ENCODE measurements at places on chromosomes 3 and 15.
A peak's percentile ranks its signal among the peaks of the same experiment; 100 is the strongest.

GRCh38 chr3:71846185-71846584, 61.2 kb upstream of the PROK2 start:
- DNase-seq, result no peak

DNA sequence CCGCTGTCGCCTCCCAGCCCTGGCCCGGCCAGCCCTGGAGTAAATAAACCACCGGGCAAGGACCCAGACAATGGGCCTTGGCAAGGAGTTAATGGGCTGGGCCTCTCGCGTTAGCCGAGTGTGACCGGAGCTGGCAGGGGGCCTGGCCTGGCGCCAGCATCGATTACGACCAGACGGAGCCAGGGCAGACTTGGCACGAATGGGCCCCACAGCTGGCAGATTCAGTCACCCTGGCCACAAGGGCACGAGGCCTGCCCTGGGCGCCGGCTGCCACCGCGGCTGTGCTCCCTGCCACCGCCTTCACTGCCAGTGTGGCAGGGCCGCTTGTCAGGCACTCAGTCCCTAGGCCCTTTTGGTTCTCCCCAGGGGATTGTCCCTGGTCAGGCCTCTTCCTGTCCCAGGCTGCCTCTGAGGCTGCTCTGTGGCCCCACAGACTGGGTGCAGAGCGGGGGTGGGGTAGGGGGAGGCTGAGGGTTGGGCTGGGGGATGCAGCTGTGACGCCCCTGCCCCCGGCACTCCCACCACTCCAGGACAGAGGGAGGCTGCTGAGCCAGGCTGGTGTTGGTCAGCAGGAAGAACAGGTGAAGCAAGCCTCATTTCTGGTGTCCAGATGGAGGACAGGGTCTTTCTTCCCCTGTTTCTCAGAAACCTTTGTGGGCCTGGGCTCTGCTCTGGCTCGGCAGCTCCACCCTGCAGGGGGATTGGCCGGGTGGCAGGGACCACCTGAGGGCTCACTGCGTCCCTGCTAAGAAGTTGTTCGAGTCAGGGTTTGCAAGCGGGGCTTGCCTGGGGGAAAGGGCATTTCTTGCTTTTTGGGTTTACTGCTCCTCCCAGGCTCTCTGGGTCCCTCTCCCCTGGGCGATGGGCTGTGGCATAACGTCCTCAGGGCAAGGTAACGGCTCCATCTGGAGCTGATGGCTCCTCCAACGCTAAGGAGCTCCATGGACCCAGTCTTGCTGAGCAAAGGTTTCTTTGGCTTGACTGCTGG, 30.5 kb upstream of the SRP14 start:
- DNase-seq, result peak; percentile 73

DNA sequence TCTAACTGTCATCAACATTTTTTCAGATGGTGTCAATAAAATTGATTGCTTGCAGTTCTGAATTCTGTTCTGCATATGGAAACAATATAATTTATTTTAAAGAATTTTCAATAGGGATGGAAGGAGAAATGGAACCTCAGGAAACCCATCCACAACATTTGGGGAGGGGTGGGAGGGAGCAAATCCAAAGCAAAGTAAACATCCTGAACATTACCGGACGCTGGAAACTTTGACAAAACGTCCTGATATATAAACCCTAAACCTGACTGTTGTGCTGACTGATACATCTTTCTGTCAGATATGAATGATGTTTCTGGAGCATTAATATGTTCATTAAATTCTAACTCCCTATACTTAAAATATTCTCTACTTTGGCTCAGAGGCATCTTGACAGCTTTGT, 479.0 kb downstream of the FOXP1 start:
- DNase-seq, result no peak

DNA sequence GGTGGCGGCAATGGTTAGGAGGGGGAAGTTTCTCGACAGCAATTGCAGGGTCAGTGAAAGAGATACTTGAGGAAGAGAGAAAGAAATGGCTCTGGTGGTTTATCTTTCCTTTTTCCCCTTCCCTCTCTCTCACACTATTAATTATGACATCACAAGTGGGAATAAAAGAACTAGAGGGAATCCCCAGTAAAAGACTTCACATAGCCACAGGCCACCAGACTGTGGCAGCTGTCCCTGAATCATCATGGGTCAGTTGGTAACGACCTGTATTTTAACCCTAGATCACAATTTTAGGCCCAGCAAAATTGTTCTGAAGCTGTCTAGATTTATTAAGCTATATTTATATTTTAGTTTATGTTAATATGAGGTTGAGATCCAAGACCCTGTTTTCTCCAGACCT, 40.3 kb downstream of the MBNL1 start:
- no peak for DNase-seq

DNA sequence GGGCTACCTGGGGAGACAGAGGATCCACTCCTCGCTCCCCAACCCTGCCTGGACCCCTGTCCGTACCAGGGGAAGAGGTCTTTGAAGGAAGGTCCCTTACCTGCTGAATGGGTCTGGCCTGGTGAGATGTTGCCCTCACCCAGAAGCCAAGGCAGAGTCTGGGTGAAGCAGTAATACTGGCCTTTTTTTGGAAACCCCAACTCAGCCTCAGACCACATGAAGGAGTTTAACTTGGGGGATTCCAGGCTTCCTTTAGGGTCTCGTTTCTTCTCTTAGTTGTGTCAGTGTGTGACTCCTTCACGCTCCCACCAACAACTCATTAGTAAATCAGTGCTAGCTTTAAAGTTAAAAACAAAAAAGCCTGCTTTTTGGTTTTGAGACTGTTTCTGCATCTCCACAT, 45.6 kb downstream of the RTP1 start:
- DNase-seq, result no peak

DNA sequence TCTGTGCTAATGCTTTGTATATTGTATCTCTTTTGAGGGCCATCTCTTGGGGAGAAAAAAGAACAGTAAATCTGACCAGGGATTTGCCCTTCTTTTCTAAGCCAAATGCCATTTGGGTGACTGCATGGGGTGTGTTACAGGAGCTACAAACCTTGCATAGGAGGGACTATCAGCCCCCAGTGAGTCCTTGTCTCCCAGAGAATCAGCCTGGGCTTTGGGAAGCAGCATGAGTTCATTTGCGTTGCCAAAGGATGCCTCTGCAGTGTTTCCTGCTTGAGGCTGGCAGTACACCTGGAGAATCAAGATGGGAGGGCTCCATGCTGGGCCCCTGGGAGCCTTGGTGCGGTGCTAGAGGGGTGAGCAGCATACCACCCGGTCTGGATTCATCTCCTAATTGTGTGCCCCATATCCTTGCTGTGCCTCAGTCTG, 49.6 kb upstream of the POLG start:
- no peak for DNase-seq

DNA sequence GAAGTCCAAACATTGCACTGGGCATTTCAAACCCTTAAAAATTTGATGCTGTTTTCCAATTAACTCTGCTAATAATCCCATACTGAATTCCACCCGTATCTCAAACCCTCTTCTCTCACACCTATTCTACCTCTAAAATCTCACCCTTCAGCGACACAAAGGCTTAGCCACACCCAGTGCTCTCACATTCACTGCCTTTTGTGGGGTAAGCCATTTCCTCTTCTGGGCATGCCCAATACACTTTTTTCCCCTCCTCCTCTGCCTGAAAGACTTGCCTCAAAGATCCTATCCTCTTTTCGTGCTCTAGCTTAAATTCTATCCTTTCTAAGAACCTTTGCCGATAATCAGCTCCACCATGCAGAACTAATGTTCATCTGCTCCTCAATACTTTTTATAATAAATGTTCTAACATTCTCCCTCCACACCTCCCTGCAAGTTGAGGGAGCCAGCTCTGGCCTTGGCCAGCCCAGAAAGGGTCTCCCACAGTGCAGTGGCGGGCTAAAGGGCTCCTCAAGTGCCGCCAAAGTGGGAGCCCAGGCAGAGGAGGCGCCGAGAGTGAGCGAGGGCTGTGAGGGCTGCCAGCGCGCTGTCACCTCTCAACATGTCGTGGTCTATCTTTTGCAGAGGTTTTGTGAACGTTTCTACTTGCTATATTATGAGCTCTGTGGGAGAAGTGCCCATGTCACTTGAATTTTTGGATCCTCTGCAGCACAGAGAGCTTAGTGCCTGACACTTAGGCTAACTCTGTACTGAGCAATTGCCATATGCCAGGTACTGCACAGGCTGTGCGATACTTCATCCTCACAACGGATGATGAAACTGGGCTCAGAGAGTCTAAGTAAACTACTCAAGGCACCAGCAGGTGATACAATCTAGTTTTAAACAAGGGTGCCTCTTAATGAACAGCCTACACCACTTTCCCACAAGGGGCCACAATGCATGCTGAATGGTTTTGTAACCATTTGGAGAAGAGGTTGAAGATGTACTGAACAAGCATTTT, 53.6 kb upstream of the BCL6 start:
- no peak for DNase-seq

DNA sequence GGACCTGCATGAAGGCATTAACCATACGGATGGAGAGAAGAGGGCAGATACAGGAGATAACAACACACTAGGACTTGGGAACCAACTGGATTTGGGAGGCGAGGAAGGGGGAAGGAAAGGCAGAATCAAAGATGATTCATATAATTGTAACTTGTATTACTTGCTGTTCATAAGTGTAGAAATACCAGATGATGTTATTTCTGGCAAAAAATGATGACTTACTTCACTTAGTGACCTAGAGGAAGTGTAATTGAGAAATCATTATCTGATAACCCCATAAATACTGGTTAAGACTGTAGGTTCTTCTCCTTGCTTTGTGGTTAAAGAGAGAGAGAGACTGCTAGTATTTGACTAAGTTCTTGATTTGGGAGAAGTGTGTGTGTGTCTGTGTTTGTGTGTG, 50.5 kb upstream of the GK5 start:
- DNase-seq, result no peak

- DNase-seq, result no peak
Observed at GRCh38 chr3:195403841-195404408, 38.9 kb downstream of the ACAP2 start.

GRCh38 chr3:189303584-189303983, 131.8 kb downstream of the TPRG1 start:
- no peak for DNase-seq

DNA sequence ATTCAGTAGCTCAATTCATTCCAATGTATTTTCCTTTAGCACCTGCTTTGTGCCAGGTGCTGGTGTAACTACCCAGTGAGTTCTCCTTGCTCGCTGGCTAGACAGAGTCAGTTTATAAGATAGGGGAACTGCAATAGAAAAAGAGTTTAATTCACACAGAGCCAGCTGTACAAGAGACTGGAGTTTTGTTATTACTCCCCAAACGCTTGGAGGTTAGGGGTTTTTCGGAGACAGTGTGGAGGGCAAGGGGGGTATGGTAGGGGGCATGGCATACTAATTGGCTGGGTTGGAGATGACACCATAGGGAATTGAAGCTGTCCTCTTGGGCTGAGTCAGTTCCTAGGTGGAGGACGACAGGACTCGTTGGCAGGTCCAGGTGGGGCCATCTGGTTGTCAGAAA, 5.4 kb upstream of the CFAP91 start:
- DNase-seq, result no peak

Data from OCI-LY7 (cell line).